Stimulated activated CD8-positive, alpha-beta memory T cell treated with anti-CD3 and anti-CD28 coated beads, Interleukin-12 subunit alpha, Interleukin-12 subunit beta, amount 100 ng/mL, for 4 hours (primary cell): ENCODE measurements at places on chromosomes 1 and 21.
A peak's percentile ranks its signal among the peaks of the same experiment; 100 is the strongest.

DNA sequence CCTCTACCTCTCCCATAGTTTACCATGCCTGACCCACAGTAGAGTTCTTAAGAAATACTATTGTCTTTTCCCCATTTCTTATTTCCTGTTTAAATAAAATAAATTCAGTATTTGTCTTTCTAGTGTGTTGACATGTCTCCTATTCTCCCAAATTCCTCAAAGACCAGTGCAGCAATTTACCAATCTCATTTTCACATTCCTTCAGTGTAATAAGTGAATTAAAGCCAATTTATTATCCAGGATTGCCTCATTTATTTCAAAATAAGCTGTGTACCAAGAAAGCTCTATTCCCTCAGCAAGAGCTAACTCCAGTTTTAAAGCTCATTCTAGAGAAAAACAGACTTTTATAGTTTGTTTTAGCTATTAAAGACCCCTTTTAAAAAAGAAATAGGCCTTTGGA is 49.9 kb downstream of the DISC1 start:
- no peak for DNase-seq

DNA sequence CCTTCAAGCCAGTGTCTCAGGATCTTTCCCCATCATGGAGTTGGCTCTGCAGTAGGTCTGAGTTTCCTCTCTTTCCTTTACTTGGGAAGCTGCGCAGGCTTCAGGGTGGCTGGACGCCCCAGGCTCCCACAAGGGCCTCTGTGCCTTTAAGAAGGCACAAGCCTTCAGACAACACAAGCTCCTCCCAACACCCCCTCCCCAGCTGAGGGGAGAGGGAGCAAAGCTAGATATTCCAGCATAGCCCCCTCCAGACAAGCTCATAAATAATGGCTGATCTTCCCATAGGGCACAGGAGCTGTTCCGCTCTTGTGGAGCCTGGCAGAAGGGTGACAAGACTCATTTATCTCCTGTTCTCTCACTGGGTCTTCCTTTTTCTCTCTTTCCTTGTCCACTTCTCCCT is 27.9 kb upstream of the ATP2B4 start:
- DNase-seq, result no peak

- DNase-seq, result no peak
These were observed 300.4 kb upstream of the RUNX1 start for GRCh38 chr21:35349376-35350080.

GRCh38 chr1:214466403-214467077 is 84.9 kb downstream of the PTPN14 start:
- no peak for DNase-seq

DNA sequence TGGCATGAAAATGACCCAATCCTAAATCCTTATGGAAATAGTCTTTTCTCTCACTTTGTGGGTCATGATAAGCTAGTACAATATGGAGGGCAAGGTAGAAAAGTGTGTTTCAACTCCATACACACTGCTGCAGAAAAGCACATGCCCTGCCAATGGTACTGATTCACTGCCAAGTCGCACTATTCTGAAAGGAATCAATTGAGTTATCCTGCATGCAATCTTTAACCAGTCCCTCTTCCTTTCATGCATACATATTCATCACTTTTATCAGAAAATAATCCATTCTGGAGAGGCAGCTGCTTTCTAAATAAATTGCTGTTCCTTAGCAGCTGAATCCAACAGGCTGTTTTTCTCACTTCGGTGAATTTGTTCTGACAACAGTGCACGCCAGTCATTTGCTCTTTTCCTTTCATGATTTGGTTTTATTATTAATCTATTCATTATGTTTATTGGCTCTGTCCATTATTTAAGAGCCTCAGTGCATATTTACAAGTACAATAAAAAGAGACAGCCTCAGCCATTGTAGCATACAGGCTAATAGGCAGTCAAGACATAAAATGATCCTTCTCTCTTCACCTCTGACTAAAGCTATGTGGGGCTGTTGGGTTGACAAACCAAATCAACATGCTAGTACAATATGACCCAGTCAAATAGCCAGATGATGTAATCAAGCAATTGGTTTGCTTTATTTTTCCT is 108.8 kb downstream of the CHD1L start:
- DNase-seq, result no peak

GRCh38 chr1:26072305-26072704 is 4.9 kb upstream of the TRIM63 start:
- DNase-seq, result no peak

DNA sequence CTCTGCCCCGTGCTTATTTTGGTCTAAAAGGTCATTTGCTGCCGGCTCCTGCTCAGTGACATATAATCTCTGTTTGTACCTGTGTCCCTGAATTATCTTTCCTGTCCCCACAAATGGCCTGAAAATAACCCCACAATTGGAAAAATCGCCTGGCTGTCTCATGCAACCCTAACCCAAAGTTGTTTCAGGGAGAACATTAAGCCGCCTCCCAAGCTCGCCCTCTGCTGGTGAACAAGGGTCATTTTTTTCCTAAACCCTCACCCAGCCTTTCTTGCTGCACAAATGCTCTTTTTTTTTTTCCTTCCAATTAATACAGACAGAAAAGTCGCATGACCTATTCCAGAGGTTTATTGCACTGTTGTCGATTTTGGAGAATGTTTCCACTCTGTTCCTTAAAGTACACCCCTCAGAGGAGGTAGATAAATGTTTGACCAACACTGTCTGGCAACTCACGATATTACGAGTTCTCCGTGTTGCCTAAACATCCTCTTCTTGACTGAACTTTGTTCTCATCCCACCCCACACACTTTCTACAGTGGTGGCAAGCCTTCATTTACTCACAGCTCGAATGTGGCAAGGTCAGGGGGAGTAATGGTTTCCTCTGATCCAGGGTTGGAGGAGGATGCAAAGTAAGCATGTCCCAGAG is 148.7 kb downstream of the ZZZ3 start:
- peak; percentile 12 for DNase-seq

DNA sequence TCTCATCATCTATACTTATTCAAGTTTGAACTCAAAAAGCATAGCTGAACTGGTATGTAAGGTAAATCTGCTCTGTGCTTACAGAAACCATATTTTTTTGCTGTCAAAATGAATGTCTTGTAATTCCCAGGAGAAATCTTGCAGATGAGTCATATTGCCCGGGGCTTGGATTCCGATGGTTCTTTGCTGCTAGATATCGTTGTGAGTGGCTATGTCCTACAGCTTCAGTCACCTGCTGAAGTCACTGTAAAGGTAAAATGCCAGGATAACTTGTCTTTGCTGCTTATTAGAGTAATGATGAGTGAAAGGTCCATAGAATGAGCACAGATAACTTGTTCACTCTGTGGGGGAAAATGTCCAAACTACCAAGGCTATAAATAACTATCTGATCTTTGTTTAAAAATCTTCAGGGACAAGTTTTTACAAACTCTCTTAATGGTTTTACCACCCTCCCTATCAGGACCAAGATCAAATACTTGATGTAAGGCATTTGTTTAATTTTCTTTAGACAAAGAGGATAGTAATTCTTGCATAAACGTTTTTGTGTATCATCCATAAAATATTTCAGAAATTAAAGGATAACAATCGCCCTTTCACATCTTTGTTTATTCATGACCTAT is 222.3 kb downstream of the TPR start:
- no peak for DNase-seq

DNA sequence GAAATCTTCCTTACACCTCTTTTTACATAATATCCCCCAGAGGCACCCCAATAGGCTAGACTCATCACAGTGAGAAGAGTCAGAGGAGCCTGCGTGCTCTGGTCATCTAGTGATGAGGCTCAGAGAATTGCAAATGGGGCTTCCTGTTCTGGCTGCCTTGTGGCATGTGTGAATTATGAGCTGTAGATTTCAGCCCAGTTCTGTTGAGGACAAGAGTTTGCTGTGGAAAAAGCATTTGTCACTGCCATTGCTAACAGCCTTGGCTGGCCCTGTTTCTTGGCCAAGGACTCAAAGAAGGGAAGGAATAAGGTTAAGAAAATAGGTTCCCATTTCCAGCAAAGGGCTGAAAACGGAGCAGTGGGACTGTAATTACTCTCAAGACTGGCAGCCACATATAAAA is 30.7 kb downstream of the MRAP start:
- DNase-seq, result no peak

GRCh38 chr1:197810812-197811211 is 35.5 kb upstream of the DENND1B start:
- no peak for DNase-seq

DNA sequence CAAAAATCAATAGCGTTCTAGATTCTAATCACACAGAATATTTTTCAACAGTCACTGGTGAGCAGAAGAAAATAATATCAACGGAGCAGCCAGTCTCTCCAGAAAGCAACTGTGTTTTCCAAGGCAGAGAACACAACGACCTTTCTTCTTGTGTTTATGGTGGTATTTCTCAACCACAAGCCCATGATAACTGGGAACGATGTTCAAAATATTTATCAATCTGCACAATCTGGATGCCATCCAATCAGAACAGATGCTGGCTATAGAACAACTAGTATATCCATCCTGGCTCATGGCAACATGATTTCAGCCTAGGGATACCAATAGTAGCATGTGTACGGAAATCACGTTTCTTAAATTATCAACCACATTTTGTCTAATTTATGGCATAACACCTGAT is 162.7 kb upstream of the RUNX1 start:
- no peak for DNase-seq

DNA sequence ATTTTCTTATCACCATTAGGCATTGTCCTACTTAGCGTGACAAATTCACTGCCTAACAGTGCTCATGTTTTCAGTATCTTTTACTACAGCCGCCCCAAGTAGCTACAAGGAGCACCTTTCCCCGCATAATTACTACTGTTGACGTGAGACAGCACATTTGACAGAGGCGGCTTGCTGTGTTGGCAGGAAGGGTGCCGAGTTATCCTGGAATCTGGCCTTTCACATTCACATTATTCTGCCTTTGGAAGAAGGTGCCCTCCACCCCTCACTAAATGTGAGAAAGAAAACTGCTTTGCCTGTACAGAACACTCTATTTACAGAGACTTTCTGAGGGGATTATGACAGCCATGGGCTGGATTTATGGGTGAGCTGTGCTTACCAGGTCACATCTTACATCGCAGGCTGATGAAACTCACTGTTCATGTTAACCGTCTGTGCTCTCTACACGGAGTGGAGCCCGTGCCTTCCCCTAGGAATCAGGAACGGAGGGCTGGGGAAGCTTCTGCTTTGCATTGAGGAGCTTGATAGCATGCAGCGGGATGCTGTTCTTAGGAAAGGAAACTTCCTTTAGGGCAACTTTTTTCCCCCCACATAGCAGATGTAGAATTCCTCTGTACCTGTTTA is 148.0 kb upstream of the ZRANB2 start:
- no peak for DNase-seq

GRCh38 chr1:67517046-67517445 is 86.8 kb upstream of the SERBP1 start:
- no peak for DNase-seq
